NCI-H226 (cell line): ENCODE measurements at places on chromosomes 6 and 20.

DNA sequence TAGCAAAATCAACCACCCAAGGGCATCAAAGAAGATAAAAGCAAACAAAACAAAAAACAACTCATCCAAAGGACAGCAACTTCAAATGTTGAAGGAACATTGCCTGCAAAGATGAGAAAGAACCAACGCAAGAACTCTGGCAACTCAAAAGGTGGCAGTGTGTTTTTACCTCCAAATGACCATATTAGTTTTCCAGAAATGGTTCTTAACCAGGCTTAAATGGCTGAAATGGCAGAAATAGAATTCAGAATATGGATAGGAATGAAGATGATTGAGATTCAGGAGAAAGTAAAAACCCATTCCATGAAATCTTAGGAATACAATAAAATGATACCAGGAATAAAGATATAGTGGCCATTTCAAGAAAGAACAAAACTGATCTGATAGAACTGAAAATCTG, 9.8 kb upstream of the PI3 start:
- no peak for DNase-seq

- DNase-seq, result no peak
Observed at GRCh38 chr20:48041078-48041780, 255.9 kb upstream of the SULF2 start.

GRCh38 chr6:10721850-10722569, 860 bp upstream of the TMEM14C start:
- DNase-seq, result no peak

DNA sequence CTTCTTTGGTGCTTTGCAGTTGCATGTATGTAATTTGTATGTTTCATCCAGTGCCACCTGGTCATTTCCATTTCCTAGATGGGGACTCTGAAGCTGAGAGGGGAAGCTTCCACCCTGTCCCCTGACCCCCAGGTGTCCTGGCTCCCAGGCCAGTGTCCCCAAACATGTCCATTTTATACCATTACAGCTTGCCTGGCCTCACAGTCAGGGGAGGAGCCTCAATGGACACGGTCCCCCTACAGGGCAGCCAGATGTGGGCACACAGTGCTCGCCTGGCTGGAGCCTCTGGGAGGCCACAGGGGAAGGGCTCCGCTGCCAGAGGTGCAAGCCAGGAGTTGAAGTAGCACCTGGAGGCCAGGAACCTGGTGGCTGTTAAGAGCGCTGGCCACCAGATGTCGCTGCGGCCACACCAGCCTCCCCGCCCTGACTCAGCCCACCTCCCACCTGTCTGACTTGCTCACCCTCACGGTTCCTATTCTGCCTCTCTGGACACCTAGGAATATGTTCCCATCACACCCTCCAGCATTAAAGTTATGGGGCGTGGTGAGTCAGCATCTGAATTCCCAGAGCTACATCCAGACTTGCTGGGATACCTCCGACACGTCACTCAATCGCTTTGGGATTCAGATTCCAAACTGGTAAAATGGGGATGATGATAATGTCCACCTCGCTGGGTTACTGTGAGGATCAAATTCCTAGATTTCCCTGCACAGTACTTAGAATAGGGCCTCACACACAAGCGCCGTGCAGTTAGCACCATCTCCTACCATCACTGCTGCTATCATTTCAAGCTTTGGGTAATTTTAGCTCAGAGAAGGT, 107.4 kb downstream of the SULF2 start:
- DNase-seq, result peak; percentile 43

GRCh38 chr6:27078734-27079357, 168.7 kb upstream of the PRSS16 start:
- peak; percentile 44 for DNase-seq

- peak; percentile 57 for DNase-seq
Observed at GRCh38 chr6:119443993-119444641, 94.6 kb upstream of the MAN1A1 start.

GRCh38 chr20:24879875-24880274, 69.2 kb upstream of the CST7 start:
- DNase-seq, result no peak

GRCh38 chr6:13696226-13696625, 15.4 kb downstream of the RANBP9 start:
- peak; percentile 50 for DNase-seq

DNA sequence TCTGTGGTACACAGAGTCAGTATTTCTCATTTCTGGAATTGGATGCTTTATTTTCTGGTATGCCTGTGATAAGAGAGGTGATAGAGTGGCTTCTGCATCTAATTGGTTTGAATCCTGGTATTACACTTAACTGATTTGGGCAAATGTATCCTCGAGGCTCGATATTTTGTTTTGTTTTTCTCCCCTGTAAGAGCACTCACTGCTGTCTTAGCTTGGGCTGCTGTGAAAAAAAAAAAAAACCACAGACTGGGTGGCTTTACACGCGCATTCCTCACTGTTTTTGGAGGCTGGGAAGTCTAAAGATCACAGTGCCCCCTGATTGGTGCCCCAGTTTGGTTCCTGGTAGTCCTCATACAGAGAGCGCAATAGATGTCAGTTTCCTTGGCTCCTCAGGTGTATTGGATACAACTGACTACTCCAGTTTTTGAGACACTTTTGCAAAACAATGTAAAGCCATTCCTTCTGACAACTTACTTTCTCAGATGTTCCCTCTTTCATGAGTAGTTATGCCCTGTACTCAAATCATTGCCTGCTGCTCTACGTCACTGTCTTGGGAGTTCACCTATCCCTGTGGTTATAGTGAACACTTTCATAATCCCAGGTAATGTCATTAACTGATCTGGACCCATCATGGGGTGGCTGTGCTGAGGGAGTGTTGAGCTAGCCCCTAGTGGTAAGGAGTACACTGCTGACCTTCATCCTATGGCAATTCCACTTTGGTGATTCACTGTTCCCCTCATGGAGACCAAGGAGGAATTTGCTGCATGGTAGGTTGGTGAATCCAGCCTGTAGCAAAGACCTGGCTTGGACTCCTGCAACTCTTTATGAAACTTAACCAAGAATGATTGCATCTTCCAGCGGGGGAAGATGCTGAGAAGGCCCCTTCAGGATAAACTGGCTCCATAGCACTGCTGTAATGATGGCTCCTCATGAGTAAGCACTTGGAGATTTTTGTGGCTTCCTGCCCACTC, 3.5 kb upstream of the ACAT2 start:
- DNase-seq, result peak; percentile 79

DNA sequence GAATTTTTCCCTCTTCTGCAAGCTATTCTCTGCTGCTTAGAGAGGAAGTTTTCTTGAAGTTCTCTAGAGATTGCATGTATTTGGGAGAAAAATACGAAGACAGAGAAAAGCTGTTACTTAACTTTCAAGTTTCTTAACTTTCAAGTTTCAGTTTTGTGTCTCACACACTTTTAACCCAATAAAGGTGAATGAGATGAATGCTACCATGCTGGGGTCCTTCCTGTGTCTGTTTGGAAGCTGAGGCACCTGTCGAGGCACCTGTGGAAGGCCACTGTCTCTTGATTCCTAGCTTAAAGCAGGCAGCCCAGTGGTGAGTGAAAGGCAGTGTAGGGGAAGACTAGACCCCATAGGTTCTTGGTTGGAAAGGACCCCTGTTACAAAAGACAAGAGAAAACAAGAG, 372.8 kb upstream of the JARID2 start:
- DNase-seq, result no peak

DNA sequence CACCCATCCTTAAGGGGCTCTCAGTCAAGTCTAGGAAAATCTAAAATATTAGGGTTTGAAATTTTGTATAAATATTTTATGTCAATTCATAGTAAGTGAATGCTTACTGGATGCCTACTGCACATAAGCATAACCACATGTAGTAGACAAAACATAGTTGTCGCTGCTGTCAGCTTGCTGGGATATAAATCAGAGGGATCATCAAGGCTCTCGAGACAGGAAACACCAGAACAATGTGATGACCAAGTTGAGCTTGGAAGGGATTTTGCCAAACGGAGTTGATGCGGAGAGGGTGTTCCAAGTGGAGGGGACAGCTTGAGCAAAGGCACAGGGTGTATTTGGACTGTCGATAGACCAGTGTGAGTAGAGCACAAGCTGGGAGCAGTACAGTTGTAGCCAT, 105.8 kb upstream of the SUPT3H start:
- no peak for DNase-seq

DNA sequence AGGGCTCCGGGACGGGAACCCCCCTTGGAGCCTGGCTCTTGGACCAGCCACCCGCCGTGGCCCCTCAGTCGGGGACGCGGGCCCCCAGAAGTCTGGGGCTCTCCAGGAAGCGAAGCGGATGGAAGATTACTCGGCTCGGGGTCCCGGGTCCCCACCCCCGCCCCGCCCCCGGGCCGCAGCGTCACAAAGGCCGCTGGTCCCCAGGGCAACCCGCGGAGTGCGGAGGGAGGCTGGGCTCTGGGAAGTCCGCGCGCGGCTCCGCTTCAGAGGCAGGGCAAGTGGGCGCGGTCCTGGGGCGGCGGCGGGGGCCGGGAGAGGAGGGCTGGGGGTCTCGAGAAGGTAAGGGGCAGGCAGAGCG, at the start of gene FNDC11:
TSS of gene FNDC11 (plus strand) at position 227 of the 358 bp plus-strand sequence. CDS start 1,505 bp downstream, outside the sequence.
- DNase-seq, result no peak

DNA sequence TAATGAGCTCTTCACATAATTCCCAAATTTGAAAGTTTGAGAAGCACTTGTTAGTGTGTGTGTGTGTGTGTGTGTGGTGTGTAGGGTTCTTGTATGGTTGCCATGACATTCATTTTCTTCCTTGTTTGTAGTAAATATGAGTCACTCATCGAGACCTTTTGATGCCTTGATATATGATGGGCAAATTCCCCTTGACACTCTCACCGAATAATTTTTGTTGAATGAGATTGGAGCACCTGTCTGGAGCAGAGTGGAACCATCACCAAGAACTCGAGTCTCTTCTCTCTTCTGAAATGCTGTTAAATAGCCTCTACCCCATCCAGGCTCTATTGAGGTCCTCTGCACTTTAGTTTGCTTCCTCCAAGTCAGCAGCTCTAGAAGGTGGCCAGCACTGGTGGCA, 29.6 kb upstream of the FAM184A start:
- DNase-seq, result no peak

DNA sequence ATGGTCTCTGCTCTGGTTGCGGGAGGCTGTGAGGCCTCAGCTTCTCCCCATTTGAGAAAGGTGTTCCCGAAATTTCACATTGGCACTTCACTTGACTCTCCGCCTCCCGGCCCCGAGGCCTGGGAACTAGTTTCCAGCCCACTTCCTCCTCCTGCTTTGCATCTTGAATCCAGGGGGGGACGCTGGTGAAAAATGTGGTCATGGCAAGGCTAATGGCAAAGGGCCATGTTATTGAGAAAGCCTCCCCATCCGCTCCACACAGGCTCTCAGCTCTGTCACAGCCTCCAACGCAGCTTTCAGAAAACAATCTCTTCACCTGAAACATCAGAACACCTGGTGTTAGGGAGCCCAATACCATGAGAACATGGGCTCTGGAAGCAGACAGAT, 5.6 kb downstream of the PLAGL2 start:
- DNase-seq, result no peak

DNA sequence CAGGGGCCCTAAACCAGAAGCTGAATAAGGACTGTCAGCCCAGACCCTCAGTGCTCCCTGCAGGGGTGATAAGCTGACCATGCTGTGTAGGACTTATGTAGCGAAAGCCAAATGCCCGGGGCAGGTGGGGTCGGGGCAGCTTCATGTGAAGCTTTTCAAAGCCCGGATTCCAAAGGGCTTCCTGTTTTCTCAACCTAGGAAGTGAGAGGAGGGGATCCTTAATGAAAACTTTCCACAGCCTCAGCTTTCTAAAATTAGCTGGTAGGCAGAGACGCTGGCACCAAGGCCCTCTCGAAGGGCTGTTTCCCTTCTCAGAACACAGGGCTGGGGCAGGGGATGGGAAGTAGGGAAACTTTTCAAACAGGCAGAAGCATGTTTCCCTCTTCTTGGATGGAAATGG, 148.9 kb downstream of the NFATC2 start:
- DNase-seq, result no peak

DNA sequence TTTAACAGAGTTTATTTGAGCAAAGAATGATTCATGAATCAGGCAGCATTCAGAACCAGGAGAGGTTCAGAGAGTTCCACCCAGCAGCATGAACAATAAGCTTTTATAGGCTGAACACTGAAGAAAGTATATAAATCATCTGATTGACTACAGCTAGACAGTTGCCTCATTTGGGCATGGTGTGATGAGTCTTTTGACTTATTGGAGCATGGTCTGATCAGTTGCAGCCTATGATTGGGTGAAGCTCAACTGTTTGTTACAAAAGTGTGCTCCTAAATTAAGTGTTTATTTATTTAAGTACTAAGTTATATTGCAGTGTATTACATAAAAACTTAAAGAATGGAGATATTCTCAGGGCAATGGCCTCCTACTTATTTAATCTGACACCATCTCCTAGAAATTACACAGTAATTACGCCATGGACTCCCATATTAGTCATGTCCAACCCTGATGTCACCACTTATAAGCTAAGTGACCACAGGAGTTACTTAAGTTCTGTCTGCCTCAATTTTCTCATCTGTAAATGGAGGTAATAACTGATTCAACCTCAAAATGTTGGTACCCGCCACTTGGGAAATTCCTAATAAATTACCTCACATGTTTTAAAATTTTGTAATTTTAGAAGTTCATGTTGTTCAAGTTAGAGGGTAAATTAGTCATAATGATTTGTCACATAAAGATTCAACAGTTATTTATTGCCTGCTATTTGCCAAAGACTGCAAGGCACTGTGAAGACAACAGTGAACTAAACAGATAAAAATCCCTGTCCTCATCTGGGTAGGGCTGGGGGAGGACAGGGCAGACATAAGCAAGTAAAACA, 15.2 kb upstream of the ROS1 start:
- DNase-seq, result peak; percentile 87

- DNase-seq, result no peak
Observed at GRCh38 chr6:91796603-91797002, 1209.7 kb upstream of the MAP3K7 start.

- no peak for DNase-seq
Observed at GRCh38 chr6:148472171-148473105, 129.8 kb downstream of the SASH1 start.

- DNase-seq, result no peak
Observed at GRCh38 chr20:46720776-46721425, 11.5 kb downstream of the SLC2A10 start.

DNA sequence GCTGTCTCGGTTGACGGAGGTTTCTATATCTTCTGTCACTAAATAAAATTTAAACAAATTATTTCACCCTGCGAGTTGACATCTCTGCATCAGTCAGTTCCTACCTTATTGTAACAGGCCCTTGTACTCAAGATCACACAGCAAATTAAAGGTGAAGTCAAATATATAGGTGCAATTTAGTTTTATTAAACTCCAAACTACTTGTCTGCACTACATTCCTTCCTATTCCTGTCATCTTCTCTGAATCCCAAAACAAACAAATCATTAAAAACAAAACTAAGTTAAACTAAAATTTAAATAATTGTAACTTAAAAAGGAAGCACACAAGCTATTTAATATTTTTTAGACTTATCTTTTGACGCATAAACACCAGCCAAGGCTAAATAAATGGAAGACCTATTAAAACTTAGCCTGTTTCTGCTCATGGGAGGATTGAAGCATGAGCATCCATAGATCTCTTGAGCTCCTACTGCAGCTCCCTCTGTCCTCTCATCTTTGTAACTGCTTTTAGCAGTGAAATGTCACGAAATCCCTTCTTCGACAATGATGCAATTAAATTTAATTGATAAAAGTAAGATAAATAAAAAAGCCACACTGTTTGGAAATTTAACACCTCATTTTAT, 1152.3 kb upstream of the GJE1 start:
- DNase-seq, result no peak
